Activated CD4-positive, alpha-beta T cell treated with anti-CD3 and anti-CD28 coated beads, Interleukin-2, Interleukin-4, amounts not matched to agents 100 ng/mL and 50 ng/mL, durations not matched to agents 16 hours and 8 hours (primary cell): ENCODE measurements at places on chromosomes 1 and 21.

DNA sequence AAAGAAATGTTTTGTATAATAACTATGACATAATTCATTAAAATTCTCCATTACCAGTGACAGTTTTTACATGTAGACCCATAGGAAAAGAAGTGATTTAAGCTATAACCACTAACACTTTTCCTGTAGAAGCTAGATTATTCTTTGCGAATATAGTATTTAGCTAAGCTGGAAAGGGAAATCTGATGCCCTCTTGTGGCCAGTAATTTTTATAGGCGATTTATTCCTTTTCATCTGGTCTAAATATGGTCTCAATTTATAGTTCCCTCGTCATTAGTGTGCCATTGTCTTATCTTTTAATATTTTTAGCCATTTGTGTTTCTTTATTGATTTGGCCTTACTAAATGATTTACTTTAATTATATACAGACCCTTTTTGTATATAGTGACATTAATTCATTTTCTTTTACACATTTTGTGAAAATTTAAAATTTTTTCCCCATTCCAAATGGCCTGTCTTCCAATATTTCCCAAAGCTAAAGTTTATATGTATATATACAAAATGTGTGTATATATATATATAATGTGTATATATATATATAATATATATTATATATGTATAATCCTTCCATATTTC lies 26.7 kb downstream of the BTG3 start:
- peak; percentile 39 for DNase-seq

- DNase-seq = no peak
Measured at GRCh38 chr1:39048745-39049370, 22.7 kb downstream of the NDUFS5 start.

DNA sequence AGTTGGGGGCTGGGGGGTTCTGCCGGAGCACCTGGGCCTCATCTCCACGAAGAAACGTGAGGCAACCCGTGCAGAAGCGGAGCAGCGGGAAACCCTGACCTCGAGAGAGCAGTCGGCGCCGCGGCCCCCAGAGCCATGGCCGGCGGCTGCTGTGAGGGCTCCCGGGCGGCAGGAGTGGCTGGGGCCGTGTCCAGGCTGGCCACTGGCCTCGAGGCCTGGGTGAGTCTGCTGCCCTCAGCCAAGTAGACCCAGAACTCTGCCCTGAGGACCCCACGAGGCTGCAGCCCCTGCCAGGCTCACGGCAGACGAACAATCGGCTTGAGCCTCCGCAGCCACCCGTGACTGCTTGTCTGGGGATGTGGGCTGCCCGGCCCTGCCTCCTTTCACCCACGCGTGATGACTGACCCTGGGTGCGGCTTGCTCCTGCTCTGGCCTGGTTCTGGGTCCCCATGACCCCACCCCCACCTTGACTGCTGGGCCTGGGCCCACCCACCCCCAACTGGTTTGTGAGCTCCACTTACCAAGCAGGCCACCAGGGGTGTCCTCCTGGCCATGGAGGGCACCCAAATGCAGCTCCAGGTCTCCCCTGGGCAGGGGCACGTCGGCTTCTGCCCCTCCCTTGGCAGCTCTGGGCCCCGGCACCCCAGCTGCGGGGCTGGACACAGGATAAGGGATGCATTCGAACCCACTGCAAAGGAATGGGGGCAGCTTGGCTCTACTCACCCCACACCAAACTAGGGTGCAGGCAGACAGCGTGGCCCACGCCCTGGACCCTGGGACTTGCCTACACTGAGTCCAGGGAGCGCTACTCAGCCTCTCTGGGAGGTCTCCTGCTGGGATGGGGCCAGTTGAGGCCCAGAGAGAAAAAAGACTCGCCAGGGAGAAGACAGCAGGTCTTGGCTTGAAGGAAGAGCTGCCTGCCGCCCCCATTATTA lies 34.2 kb downstream of the MORN1 start:
- DNase-seq = no peak

- peak; percentile 34 for DNase-seq
Measured at GRCh38 chr21:42850866-42851391, 28.4 kb downstream of the WDR4 start.

DNA sequence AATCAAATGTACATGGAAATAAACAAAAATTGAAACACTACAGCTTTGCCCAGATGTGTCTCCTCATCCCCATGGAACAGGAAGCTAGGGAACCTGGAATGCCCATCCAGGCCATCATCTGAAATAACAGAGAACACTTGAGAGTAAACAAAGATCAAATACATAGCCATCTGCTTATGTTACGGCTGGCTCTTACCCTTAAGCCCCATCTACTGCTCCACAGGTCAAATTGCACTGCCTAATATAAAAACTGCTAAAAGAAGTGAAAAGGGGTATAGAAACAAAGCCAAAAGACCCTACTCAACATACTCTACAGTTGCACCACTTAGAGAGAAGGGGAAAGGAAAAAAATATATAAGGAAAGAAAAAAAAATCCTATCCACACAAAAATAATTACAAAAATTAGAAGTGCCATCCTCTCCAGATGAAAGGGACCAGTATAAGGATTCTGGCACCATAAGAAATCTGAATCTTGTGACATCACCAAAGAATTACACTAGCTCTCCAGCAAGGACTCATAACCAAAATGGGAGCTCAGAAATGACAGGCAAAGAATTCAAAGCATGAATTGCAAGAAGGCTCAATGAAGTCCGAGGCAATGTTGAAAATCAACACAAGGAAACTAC lies 26.9 kb downstream of the OR6Y1 start:
- DNase-seq = peak; percentile 1

GRCh38 chr1:6683434-6683833 lies 18.2 kb downstream of the DNAJC11 start:
- DNase-seq = peak; percentile 42

- no peak for DNase-seq
Measured at GRCh38 chr21:26710155-26710554, 135.1 kb downstream of the ADAMTS1 start.

- DNase-seq = no peak
Measured at GRCh38 chr1:50822035-50822776, 137.9 kb downstream of the FAF1 start.

- DNase-seq = no peak
Measured at GRCh38 chr1:7209336-7209735, 424.1 kb downstream of the CAMTA1 start.

DNA sequence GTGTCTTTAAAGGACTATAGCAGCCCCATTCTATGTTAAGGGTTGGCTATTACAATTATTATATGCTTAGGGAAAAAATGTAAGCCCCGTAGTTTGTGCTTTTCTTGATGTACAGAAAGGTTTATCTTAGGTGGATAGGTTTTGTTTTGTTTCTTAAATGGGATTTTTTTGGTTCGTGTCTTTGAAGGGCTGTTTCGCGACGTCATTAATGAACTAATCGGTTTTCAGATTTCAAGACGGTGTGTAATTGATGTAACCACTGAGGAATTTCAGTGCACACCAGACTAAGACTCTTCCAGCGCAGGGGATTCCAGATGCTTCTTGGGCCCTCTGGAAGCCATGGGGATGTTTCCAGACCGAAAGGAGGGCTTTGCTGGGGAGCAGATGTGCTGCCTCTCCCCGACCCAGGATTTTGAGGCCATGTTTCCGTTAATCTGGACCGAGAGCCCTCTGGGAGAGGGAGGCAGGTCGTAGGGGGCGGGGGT lies 4.8 kb upstream of the SIM2 start:
- no peak for DNase-seq

GRCh38 chr1:116763787-116764465 lies 9.7 kb downstream of the CD2 start:
- DNase-seq = peak; percentile 68

- DNase-seq = no peak
Measured at GRCh38 chr1:198686069-198686728, 47.4 kb downstream of the PTPRC start.

DNA sequence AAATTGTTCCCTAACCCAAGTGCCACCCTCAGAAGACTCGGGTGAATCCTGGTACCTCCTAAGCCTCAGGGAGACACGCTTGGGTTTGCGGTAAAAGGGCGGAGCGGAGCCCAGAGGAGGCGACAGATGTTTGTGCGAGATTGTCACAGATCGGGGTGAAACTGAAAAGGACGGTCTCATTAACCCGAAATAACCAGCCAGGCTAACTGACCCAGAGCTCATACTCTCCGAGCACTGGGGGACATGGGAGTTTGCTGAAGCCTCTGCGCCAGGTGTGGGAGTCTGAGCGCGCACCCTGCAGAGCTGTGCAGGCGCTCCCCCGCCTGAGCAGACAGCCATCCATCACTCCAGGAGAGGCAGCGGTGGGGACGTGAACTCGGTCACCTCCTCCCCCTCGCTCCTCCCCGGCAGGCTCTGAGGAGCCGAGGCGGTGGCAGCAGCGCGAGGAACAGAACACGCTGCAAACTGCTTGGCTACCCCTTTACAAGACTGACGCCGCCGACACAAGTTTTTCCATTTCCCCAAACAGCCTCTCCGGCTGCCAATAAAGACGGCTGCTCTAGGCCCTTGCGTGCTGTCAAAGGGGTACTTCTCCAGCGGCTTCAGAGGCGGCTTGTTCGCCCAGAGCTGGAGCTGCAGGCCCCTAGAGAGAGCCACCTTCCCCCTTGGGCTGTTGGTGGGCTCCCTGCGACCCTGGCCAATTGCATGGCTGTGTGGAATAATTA lies 43.5 kb downstream of the RRAGC start:
- DNase-seq = no peak

DNA sequence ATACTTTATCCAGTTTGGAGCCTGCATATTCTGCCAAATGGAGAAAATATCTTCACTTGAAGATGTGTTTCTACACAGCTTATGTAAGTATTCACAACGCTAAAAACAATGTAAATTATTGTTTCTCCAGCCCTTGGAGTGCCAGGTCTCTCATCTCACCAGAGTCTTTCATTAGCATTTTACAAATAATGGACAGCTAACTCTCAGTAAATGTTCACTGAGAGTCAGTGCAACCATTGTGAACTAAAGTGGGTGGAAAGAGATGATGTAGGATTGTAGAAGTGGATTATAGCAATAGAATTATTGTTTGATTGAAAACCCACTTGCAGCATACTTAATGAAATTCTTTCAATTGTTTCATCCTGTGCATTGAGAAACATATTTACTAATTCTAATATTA lies 8.3 kb upstream of the FAM177B start:
- DNase-seq = no peak

GRCh38 chr1:197606168-197606845 lies 169.0 kb downstream of the DENND1B start:
- no peak for DNase-seq

- no peak for DNase-seq
Measured at GRCh38 chr1:70587872-70588366, 176.9 kb downstream of the CTH start.
